ENCODE measurements at places on chromosomes 12 and 14. TPM values are rescaled to one million over a fixed set of nuclear protein-coding genes. Genes with fewer than 3 reads are reported as not detected.
A peak's percentile ranks its signal among the peaks of the same experiment; 100 is the strongest.

The CD163L1 gene
- 0.66 TPM for total RNA-seq

DNA sequence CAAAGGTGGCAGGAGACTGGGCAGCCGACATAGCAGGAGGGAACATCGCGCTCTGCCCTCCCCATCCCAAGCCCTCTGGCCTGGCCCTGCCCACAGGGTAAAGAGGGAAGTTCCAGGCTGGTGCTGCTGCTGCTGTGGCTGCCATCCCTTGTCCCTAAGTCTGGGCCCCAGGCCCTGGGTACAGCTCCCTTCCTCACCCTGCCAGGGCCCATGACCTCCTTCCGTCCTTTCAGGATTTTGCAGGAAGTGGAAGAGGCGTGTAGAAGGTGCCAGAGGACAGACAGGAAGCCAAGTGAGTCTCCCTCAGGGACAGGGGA is 14.7 kb upstream of the NCOR2 start:
- no peaks in the 10 kb centered on the region for H3K4me1 ChIP-seq
- H3K27me3 ChIP-seq, result no peaks in the 10 kb centered on the region
- DNase-seq, result no peak
- H3K27ac ChIP-seq, result no peak overlapping the region
- H3K4me3 ChIP-seq, result no peak overlapping the region
- H3K36me3 ChIP-seq, result no peaks in the 10 kb centered on the region

DNA sequence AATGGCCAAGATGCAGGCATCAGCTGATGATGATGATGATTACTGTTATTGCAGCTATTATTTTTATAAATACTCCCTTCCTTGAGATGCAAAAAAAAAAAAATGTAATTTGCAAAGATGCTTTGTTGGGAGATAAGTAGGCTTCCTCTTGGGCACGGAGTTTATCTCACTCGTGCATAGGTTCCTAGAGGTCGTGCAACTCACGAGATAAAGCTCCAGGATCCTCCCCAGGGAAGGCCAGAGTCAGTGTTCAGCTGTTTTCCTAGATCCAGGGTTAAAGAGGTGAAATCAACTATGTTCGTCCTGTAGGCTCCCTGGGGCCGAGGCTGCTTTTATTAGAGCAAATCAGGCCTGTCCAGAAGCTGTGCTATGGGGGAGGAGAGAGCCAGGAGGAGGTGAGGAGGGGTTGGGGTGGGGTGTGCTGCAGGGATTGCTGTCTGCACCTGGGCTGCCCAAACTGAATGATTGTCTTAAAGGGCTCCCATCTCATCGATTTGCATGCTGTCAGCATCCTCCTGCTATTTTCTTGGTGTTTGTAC is 270.3 kb downstream of the NRXN3 start:
- H3K4me1 ChIP-seq, result no peaks in the 10 kb centered on the region
- no peak for DNase-seq
- H3K27me3 ChIP-seq, result no peaks in the 10 kb centered on the region
- H3K27ac ChIP-seq, result no peak overlapping the region
- H3K4me3 ChIP-seq, result no peak overlapping the region

The KRT85 gene
- not detected for total RNA-seq

- no peaks in the 10 kb centered on the region for H3K36me3 ChIP-seq
- no peaks in the 10 kb centered on the region for H3K27me3 ChIP-seq
- H3K4me1 ChIP-seq, result no peaks in the 10 kb centered on the region
- peak; percentile 79 for DNase-seq
- peak overlapping the region; percentile 85 for H3K4me3 ChIP-seq
These were observed 925 bp downstream of the DICER1 start for GRCh38 chr14:95156161-95157047.

DNA sequence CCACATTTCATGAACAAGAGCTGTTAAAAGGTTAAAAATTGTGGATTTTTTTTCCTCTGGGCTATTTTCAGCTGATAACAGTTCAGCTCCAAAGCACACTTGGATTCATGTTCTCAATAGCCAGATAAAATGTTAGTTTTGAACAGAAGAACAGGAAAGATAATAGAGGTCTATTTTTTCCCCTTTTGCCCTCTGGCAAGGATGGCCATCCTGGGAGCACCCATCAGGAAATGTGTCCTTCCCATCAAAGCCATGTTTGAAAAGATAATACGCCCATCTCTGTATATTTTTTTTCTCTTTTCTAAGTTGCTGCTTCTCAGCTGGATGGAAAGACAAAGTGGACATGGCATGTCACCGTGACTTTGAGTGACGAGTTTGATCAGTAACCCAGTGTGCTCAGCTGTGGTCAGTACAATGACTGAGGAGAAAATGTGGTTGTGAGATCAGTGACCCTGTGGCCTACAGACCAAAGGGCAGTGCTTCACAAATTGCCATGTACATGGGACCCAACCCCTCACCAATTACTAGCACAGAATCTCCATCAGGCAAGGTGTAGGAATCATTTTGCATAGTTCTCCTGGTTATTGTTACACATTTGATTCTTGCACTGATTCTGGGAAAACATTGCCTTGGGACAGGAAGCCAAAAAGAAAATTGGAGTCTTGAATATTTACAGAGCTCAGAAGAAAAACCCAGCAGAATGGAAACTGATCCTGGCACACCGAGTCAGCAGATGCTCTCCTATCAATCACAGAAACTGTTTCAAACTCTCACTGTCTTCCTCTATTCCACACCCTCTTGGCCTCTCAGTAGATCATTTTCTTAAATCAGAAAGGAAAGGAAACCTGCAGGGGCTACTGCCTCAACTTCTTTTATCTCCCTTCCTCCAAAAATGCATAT is 64.3 kb downstream of the ANO6 start:
- peaks cover 43% of the 10 kb centered on the region for H3K4me1 ChIP-seq
- no peak for DNase-seq
- H3K27ac ChIP-seq, result no peak overlapping the region

GRCh38 chr12:64222009-64222765 is at the start of gene KICS2:
TSS of gene KICS2 (minus strand) at chr12:64222296. CDS start at chr12:64222237, 59 bp downstream.
- peak within 1 kb of the TSS; percentile 83 for H3K4me3 ChIP-seq
- peak within 1 kb of the TSS; percentile 90 for H3K27ac ChIP-seq
- DNase-seq, result peak; percentile 96
- H3K36me3 ChIP-seq, result no peaks in the 10 kb centered on the region
- peaks cover 8% of the 10 kb centered on the region for H3K4me1 ChIP-seq

The CLEC2D gene
- total RNA-seq, result 6.4 TPM

DNA sequence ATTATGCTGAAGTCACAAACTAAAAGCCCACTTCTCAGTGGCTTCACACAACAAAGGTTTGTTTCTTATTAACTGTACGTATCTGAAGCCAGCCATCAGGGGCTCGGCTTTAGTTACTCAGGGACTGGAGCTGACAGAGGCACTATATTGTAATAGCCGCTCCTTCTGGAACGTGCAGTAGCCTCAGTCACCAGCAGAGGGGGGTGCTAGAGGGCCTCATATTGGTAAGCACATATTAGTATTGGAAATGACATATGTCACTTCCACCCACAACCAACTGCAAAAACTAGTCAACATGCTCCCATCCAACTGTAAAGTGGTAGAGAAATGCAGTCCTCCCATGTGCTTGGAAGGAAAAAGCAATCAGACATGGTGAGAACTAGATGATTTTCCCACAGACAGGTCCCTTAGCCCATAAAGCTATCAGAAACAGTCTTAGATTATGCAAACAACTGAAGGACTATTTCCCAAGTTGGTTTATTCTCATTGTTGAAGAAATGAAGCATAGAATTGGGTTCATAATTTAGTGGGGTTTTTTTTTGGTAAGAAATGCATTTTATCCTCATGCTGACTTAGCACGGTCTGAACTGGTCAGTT is 183.6 kb upstream of the G2E3 start:
- no peak overlapping the region for H3K27ac ChIP-seq
- no peak for DNase-seq
- H3K4me3 ChIP-seq, result no peak overlapping the region
- no peaks in the 10 kb centered on the region for H3K27me3 ChIP-seq
- H3K4me1 ChIP-seq, result no peaks in the 10 kb centered on the region
- no peaks in the 10 kb centered on the region for H3K36me3 ChIP-seq

DNA sequence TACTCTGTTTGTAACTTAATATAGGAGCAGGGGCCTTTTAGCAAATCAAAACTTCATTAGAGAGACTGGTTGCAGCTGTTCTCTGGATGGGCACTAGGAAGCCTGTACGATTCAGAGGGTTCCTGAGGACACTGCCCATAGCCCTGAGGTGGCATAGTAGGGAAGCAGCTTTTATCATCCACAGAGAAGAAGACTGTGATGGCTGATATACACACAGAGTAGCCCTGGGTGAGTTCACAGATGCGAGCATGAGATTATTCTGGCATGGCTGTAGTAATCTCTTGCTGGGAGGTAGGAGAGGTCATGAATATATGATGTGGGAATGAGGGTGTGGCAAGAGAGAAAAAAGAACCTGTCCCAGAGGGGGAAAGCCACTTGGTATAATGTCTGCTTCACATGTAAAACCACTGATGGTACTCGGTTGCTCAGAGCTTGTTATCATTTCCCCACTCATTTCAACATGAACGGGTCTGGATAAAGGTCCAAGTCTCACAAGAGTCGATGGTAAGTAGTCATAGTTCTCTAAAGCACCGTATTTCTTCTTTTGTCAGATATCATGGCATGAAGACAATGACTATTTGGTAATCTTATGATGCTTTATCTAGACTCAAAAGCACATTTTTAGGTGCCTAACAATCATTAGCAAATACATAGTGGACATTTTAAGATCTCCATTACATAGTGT is 52.0 kb downstream of the PEBP1 start:
- no peak overlapping the region for H3K4me3 ChIP-seq
- no peaks in the 10 kb centered on the region for H3K27me3 ChIP-seq
- no peak for DNase-seq
- H3K36me3 ChIP-seq, result no peaks in the 10 kb centered on the region
- peaks cover 30% of the 10 kb centered on the region for H3K4me1 ChIP-seq
- peak overlapping the region; percentile 84 for H3K27ac ChIP-seq

Data from sigmoid colon (tissue), 7 donors.